ENCODE measurements at places on chromosomes 7 and 10.
A peak's percentile ranks its signal among the peaks of the same experiment; 100 is the strongest.

DNA sequence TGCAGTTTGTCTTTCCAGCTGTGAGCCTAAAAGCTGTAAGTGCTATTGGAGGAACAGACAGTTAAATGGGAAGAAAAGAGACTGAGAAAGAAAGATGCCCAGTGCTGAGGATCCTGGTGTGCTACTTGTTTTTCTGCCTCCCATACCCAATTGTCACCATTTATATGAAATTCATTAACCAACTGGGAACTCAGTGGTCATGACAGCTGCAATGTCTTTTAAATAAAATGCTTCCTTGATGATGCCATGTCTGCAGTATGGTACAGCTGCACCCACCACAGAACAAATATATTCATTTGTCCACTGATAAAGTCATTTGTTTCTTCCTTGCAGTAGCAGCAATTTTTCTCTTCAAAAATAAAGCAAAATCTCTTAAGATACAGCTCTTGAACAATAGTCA is 15.6 kb upstream of the RTKN2 start:
- no peak for DNase-seq

DNA sequence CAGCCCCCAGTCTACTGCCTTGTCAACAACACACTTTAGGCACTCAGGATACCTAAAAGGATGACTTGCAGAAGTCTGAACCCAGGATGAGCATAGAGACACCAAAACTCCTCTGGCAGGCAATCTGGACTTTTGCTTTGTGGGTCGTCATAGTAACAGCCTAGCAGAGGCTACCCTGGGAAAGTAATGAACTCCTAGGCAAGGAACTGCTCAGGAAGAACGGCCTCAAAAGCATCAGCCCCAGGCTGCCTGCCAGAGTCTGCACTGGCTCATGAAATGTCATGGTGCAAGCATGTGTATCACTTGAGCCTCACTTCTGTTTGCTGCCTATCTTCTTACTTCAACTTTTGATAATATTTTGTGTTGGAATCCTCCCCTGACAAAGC is 715.1 kb downstream of the GRID1 start:
- DNase-seq = peak; percentile 73

DNA sequence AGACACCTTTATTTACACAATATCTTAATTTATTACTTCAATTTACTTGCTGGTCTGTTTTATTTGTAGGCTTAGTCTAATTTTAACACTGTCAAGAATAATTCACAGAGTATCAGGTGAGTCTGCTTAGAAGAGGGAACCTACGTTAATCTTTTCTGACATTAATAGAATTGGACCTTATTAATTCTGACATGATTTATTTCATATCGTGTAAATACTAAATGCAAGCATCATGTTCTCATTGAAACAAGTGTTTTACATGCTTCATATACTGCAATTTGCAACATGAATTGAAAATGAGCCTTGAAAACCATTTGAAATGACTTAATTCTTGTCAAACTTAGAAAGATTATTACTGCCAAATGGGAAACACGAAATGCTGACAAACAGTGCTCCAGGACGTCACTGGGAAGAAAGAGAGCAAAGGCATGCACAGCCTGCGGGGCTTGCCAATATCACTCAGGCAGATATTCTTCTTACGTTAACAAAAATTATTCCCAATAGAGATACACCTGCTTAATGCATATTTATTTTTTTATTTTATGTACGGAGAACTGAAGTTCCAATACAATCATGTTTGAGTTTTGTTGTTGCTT is 282.0 kb upstream of the AKR1E2 start:
- peak; percentile 45 for DNase-seq

DNA sequence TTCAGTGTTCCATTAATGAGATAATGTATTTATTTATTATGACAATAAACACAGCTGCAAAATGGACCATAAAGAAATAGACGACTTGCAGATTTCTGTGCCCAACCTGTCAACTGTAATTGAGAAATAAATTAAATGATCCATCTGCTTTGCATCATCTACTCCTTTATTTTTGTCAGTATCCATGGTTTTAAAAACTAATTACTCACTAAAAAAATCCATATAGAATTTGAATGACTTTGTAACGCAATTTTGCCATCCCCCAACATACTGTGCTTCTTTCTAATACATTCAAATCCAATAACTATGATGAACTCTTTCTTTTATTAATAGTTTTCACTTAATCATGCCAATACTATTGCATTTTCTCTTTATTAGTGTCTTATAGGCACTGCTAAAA is 388.5 kb upstream of the SORCS1 start:
- DNase-seq = no peak

DNA sequence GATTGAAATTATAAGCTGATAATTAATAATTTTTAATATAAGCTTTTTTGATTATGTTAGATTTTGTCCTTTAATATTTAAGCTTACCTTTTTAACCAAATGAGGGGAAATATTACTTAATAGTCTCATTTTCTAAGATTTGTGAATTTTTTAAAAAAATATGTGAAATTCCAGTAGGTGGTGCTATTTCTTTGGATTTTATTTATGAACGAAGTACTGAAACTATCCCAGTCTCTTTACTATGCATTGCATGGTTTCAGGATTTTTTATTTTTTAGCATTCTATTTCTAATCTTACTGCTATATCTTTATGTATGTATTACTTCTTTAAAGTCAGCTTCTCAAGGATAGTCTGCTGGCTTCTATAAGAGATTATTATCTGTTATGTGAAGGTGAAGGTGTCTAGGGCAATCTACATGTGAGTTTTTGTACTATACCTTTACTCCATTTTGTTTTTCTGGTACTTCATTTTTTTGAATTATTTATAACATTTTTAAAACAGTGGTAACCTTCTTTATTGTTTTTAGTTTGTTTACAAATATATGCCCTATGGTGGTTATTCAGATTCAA is 78.3 kb downstream of the ATRNL1 start:
- DNase-seq = peak; percentile 2

- peak; percentile 14 for DNase-seq
Measured at GRCh38 chr10:107814865-107815487, 650.5 kb upstream of the SORCS1 start.

- no peak for DNase-seq
Measured at GRCh38 chr7:91043186-91043585, 221.0 kb upstream of the FZD1 start.

DNA sequence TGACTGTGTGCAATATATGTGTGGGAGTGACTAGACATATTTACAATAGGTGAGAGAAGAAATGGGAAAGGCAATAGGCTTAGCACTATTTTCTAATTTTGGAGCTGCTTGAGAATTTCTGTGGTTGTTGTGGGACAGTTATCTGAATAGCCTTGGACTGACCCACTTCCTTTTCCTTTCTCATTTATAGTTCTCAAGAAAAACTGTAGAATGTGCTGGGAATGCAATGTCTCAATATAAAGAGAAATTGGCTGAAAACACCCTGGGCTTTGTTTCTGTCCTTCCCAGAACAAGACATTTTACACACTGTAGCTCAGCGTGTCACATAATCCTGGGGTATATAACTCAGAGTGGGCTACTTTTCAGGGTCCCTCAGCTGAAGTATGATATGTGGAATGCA is 153.0 kb upstream of the RHOBTB1 start:
- DNase-seq = no peak

- DNase-seq = no peak
Measured at GRCh38 chr10:124227055-124227975, 133.9 kb upstream of the CHST15 start.

- no peak for DNase-seq
Measured at GRCh38 chr7:25940086-25940906, 211.7 kb upstream of the NFE2L3 start.

DNA sequence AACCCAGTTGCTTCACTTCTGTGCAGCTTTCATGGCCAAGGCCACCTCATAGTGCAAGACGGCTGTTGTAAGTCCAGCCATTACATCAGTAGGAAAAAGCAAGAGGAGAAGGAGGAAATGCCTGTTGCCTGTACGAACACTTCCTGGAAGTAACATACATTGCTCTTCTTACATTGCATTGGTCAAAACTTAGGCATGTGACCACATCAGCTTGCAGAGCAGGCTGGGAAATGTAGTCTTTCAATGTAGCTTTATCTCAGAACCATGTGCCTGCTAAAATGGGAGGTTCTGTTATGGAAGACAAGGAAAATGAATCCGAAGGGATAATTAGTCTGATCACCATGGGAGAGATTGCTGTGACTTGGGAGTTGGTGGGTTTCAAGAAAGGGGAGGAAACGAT is 4.3 kb downstream of the SLC29A3 start:
- no peak for DNase-seq

DNA sequence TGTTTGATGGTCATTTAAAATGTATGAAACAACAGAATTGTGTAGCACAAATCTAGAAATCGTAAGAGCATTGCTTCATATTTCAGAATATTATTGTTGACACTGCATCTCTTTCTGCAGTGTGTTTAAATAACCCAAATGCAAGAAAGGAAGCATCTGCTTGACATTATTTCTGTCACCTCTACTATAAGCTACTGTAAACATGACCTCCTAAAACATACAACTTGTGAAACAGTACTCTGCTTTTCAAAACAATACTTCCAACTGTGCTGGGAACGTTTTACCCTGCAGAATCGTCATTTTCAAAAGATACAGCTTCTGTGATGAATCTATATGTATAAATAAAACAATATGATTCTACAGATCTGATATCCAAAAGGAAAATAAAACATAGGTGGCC is 82.0 kb downstream of the RNF133 start:
- DNase-seq = no peak

DNA sequence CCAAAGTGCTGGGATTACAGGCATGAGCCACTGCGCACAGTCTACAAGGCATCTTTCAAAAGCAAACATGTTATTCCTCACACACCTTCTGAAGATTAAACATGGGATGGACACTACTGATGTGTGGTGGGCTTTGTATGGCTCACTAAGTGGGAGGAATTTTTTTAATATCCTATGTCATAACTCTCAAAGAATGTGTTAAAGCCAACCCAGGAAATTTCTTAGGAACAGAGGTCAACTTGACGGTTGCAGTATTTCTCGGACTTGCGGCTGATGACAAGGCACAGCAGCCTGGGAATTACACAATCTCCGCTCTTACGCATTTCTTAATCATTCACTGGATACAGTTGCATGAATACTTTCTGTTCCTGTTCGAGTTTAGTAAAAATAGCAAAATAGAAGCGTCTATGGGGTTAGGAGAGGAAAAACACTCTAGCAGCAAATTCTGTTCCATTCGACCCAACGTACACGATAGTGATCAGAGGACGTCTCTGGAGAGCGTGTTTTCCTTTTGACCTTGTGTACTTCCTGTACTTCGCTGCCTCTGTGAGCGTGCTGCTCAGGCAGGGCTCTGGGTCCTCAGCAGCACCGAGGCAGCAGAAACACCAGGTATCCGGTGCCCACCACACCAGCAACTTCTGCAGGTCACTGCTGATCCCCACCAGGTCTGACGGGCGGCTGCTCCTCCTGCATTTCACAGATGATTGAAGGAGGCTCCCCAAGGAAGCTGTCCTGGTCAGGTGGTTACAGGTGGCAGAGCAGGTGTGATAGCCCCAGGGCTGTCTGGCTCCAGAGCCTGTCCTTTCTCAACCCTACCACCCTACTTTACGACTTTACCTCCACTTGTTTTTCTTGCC is 26.4 kb upstream of the SRGN start:
- peak; percentile 59 for DNase-seq

GRCh38 chr7:9796241-9796640 is 1177.4 kb upstream of the PHF14 start:
- no peak for DNase-seq

DNA sequence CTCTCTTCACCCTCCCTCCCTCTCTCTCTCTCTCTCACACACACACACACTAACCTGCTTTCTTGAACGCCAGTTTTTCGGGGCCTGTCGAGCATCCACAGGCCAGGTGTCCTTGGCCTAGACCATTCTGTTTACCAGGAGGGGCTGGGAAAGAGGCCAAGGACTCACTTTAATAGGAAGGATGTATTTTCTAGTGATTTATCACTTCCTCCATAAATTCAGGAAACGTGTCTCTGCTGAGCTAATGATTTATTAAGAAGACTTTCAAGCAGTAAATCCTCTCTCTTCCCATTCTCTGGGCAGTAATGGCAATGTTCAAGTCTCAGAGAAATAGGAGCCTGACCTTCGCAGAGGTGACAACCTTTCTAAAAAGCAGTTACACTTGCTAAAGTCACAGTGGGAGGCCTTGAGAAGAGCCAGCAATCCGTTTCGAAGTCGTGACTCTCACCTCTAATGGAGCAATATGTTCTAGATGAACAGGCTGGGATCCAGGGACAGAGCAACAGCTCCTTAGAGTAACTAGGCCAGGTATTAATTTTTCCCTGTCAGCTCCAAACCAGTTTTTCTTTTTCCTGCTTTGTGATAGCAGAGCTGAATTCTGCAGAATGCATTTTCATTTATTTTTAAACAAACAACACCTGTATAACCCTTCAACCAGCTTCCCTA is 1357.5 kb upstream of the SORCS1 start:
- no peak for DNase-seq

GRCh38 chr10:48658243-48658974 is 26.3 kb upstream of the WDFY4 start:
- DNase-seq = peak; percentile 58

GRCh38 chr10:92290076-92290836 is 622 bp downstream of the CPEB3 start:
- DNase-seq = peak; percentile 80

DNA sequence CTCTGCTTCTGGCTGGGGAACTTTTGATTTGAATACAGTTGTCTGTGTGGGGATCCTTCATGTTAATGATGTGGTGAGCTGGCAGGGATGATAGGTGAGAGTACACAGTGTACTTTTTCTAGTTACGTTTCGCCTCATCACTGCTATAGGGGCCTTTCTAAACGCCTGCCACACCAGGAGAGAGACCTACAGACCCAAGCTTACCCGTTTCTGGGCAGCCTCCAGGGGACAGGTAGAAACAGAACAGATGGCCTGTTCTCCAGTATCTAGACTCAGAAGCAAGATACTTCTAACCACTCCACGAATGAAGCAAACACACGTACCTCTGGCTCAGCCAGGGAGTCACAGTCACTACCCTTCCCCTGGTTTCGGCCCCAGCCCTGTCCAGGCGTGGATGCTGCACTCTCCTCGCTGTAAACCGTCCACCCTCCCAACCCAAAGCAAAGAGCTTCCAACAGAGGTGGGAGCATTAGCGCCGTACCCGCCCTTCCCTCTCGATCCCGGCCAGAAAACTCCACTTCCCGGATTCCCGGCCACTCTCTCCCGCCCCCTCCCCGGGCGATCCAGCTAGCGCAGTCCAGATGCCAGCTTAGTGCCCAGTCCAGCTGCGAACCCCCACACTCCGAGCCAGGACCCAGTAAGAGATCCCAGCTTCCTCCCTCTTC is 1.2 kb downstream of the CCDC6 start:
- DNase-seq = peak; percentile 31

DNA sequence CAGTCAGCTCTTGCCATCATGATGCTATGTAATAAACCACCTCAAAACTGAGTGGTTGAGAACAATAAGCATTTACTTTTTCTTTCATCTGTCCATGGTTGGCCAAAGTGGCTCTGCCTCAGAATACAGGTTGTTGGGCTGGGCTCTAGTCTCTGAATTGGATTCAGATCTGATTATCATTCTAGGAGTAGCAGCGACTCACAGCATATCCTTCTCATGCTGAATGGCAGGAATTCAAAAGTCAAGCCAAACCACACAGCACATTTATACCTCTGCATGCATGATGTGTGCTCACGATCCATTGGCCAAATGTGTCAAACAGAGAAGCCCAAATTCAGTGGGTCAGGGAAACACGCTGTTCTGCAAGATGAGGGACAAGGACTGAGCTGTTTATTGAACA is 13.6 kb upstream of the GALNT11 start:
- DNase-seq = no peak

Measured in muscle of back (tissue), 13 donors.